ENCODE measurements at places on chromosomes 5 and 9.

DNA sequence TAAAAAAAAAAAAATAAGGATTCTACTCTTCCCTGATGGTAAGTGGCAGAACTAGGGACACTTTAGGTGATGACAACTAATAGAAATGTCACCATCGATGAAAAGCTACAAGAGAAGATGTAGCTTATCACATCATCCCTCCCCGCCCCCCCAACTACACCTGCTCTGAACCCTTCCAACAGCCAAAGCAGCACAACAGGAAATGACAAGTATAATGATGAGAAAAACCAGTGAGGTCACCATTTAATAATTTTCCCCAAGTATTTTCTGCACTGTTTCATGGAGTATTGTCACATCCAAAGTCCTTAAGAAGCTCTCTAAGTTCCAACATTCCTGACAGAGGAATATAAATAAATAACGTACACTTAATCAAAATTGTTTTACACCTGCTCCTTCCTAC lies 221.4 kb downstream of the EFNA5 start:
- no peak for DNase-seq

DNA sequence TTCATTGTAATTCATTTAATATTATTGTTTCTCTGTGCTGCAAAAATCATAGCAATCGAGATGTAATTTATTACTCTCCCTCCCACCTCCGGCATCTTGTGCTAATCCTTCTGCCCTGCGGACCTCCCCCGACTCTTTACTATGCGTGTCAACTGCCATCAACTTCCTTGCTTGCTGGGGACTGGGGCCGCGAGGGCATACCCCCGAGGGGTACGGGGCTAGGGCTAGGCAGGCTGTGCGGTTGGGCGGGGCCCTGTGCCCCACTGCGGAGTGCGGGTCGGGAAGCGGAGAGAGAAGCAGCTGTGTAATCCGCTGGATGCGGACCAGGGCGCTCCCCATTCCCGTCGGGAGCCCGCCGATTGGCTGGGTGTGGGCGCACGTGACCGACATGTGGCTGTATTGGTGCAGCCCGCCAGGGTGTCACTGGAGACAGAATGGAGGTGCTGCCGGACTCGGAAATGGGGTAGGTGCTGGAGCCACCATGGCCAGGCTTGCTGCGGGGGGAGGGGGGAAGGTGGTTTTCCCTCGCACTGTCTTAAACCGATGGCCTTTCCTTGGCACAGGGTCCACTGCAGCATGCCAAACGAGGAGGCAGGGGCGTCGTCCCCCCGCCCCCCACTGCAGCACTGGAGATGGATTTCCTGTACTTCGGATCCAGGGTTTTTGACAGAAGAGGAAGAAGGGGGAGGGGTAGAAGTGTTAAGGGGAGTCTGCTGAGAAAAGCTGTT lies at the start of gene APC:
APC (plus strand) TSS at position 423 of the 728 bp plus-strand sequence. CDS start 17,006 bp downstream, outside the sequence.
- peak; percentile 67 for DNase-seq

GRCh38 chr9:71908825-71909224 lies 2.2 kb downstream of the ABHD17B start:
- DNase-seq: no peak

DNA sequence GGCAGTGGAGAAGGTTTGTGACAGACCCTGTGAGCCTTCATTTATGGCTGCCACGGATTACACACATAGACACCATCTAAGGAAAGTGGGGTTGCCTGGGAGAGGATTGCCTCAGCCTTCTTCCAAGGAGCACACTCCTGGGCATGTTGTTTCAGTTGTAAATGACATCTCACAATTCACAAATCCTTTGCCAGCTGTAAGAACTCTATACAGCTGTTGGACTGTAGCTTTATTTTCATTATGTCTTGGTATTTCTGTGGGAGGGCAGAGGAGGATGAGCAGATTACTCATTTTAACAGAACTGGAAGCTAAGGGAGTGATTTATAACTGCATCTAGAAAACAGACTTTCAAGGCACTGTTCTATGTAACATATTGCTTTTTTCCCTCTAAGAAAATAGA lies 25.6 kb downstream of the MELK start:
- no peak for DNase-seq

DNA sequence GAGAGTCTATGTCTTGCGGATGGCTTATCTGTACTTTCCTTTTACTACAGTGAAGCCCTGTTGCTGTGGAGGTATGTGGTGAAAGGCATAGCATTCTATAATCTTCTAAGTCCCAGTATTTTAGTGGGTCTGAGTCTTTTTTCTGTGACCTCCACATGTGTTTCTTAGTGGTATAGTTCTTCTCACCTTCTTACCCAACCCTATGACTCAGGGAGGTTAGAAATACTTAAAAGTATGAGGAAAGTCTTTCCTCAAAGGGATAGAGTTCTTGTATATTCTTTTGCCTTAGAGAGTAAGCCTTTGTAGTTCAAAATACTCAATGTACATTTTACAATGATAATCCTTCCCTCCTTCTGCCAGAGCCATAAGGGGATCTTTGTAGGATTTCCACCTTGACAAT lies 621.9 kb upstream of the CTNND2 start:
- DNase-seq: peak; percentile 25

GRCh38 chr5:16312785-16313184 lies 133.2 kb upstream of the MARCHF11 start:
- DNase-seq: peak; percentile 67

- DNase-seq: peak; percentile 45
Measured at GRCh38 chr5:142115937-142116614, 7.5 kb downstream of the NDFIP1 start.

DNA sequence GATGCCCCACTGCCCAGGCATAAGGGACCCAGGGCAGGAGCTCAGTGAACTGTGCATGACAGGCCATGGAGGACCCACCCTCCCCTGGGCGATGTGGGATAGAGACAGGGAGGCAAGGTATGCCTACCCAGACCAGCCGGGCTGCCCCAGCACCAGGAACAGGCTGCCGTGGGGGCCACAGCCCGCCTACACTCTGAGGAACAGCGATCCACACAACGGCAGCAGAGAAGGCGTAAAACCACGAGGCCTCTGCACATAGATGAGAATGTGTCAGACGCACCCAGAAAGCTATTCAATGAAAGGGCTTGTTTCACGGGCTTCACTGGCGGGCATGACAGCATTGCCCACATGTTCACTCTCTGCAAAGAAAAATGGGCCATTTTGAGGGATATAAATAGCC lies 49.5 kb downstream of the SEMA4D start:
- DNase-seq: no peak

DNA sequence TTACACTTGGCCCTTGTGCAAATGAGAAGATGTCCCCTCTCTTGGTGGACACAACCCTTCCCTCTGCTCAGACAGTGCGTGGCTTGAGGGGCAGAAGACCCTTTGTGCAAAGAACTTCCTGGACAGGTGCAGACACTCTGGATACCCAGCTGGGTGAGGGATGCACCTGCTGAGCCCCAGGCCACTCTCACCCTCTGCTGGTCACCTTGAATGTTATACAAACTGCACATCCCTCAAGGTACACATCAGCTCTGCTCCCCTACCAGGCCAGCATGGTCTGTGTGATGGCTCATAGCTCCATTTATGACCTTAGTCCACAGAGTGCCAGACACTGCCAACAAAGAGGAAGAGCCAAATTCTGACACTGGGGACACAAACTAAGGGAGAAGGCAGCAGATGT lies 3.1 kb upstream of the DIRAS2 start:
- no peak for DNase-seq

- DNase-seq: no peak
Measured at GRCh38 chr9:75106857-75107256, 18.5 kb downstream of the OSTF1 start.

- DNase-seq: no peak
Measured at GRCh38 chr5:21649969-21650368, 1203.2 kb downstream of the CDH12 start.

- no peak for DNase-seq
Measured at GRCh38 chr5:59471463-59471862, 422.1 kb downstream of the PDE4D start.

All from HS-5 (cell line).